Lower lobe of right lung (tissue), 2 donors: ENCODE measurements at places on chromosomes 5 and 9. TPM values are rescaled to one million over a fixed set of nuclear protein-coding genes. Genes with fewer than 3 reads are reported as not detected.

DNA sequence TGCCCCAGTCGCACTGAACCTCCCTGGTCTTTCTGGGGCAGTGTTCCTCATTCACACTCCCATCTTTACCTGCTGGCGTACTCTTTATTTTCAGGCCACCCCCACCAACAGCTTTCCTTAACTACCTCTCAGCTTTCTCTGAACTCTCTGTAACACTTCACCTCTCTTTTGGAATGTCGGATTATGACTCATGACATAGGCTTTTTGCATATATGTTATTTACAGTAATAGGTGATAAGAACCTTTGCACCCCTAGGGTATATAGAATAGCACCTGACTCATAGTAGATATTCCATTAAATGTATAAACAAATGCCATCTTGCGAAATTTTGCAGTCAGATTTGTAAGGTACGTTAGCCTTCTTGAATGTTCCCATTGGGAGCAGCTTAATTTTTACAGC, 52.9 kb upstream of the MIER3 start:
- no peak for DNase-seq

GRCh38 chr5:178343306-178343705, 110.7 kb upstream of the PHYKPL start:
- no peak for DNase-seq

GRCh38 chr9:79700607-79701360, 129.0 kb downstream of the TLE4 start:
- no peak for DNase-seq

DNA sequence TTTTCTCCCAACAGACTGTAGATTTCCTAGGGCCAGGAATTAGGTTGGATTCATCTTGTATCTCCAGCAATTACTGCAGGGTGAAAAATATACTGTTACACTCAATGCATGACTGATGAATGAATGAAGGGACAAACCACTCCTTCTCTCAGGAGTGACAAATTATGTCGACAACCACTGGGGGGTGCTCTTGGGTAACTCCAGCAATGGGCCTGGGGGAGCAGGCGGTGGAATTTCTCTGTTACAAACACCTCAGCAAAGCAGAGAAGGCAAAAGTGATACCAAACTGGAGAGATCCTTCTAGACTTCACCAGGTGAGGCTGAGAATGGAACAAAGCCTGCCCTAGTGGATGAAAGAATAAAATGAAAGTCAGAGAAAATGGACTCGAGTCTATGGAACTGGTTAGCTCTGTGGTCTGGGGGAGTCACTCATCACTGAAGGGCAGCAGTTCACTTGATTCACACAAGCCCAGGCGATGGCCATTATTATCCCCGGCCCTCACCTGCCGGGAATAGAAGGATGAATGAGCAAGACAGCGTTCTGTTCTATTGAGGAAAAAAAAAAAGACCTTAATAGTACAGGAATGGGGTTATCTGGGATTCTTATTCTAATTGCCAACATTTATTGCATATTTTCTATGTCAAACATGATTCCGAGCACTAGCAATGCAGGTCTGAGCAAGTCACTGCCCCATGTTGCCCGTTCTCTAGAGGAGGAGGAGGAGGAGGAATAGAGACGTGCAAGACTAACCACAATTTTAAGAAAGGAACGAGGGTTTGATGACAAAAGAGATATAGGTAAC, 341.1 kb downstream of the ASTN2 start:
- DNase-seq = no peak

- DNase-seq = peak; percentile 91
Measured at GRCh38 chr5:180328296-180329137, 24.6 kb downstream of the GFPT2 start.

DNA sequence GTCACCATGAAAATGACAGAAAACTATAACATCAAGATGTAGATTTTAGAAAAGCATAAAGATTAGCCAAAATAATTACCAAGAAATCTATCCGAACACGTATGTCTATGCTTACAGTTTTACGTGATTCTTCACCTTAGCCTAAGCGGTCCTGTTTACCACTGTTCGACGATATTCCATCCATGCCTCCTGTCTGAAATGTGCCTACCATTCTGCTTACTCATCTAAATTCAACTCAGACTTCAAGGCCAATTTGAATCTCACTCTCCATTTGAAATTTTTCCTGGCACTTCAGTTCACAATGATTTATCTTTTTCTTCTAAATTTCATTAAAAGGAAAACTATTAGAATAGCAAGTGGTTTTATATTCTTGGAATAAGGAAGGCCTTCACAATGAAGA, 15.4 kb downstream of the ZDHHC21 start:
- no peak for DNase-seq

GRCh38 chr5:19125956-19126713, 861.9 kb downstream of the CDH18 start:
- no peak for DNase-seq

DNA sequence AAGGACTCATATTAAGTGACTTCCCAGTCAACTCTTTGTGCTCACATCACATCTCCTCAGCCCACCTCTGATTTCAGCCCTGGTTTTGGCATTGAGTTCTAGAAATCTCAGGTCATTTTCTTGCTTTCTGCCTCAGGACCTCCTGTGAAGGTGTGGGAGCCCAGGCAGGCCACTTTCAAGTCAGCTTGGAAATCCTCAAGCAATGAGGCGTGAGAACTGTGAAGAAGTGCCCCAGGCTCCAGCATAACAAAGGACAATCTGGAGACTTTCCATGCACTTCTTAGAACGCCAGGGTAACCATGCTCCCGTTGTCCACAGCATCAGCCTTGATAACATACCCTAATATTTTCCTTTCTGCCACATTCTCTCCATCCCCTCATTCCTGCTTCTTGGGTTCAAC, 131.2 kb upstream of the MAP3K1 start:
- DNase-seq = no peak

DNA sequence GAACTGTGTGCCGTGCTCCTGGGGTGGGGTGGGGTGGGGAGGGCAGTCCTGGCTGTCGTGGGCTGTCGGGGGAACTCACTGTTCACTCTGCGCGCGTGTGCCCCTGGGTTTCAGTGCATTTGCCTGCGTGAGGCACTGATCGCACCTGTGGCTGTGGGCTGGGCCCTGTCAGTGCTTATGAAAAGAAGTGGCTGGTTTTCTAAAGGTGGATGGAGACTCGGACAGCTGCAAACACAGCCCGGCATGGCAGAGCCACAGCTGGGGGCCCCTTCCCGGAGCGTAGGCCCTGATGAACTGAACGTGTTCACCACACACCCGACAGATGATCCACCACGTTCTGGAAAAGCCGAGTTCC, 42.7 kb downstream of the NKD2 start:
- no peak for DNase-seq

- DNase-seq = peak; percentile 66
Measured at GRCh38 chr9:130995086-130996011, 13.6 kb upstream of the LAMC3 start.

GRCh38 chr5:56848206-56848605, 32.9 kb downstream of the MAP3K1 start:
- no peak for DNase-seq

- no peak for DNase-seq
Measured at GRCh38 chr9:69768101-69768500, 8.3 kb upstream of the PTAR1 start.

GRCh38 chr5:74279244-74279643, 361.3 kb downstream of the ENC1 start:
- no peak for DNase-seq

- no peak for DNase-seq
Measured at GRCh38 chr5:75463726-75464125, 47.7 kb downstream of the CERT1 start.

The SGCD gene
- 6.0 TPM for total RNA-seq

The TPPP gene
- 16.2 TPM for total RNA-seq

The OR1Q1 gene
- not detected for total RNA-seq

The MAP3K1 gene
- total RNA-seq = 28.7 TPM

The GMCL2 gene
- total RNA-seq = not detected

The FOXD4L6 gene
- not detected for total RNA-seq
